ENCODE measurements at places on chromosomes 5 and 9. TPM values are rescaled to one million over a fixed set of nuclear protein-coding genes. Genes with fewer than 3 reads are reported as not detected.

EGFLAM gene
- 9.0 TPM for total RNA-seq

GRCh38 chr5:171981847-171982246 is 24.6 kb downstream of the FBXW11 start:
- H3K4me3 ChIP-seq: no peak overlapping the region
- no peaks in the 10 kb centered on the region for H3K27me3 ChIP-seq
- H3K27ac ChIP-seq: no peak overlapping the region
- DNase-seq: no peak
- H3K4me1 ChIP-seq: peaks cover 3% of the 10 kb centered on the region
- no peaks in the 10 kb centered on the region for H3K36me3 ChIP-seq

GRCh38 chr5:168818558-168818957 is 239.4 kb upstream of the PANK3 start:
- peaks cover 6% of the 10 kb centered on the region for H3K4me1 ChIP-seq
- no peaks in the 10 kb centered on the region for H3K36me3 ChIP-seq
- H3K4me3 ChIP-seq: no peak overlapping the region
- no peaks in the 10 kb centered on the region for H3K27me3 ChIP-seq

PCDHGA2 gene
- 0.08 TPM for total RNA-seq

AQP3 gene
- 101 TPM for total RNA-seq

GRCh38 chr5:119656023-119656422 is 26.7 kb downstream of the FAM170A start:
- no peak overlapping the region for H3K27ac ChIP-seq
- H3K27me3 ChIP-seq: no peaks in the 10 kb centered on the region
- no peak overlapping the region for H3K4me3 ChIP-seq
- H3K4me1 ChIP-seq: no peaks in the 10 kb centered on the region
- no peaks in the 10 kb centered on the region for H3K36me3 ChIP-seq
- no peak for DNase-seq

STXBP1 gene
- total RNA-seq: 10.7 TPM

PCSK5 gene
- 67.5 TPM for total RNA-seq

GRCh38 chr5:91090995-91091394 is 292.1 kb downstream of the ARRDC3 start:
- DNase-seq: no peak
- no peak overlapping the region for H3K27ac ChIP-seq
- H3K4me1 ChIP-seq: no peaks in the 10 kb centered on the region
- no peaks in the 10 kb centered on the region for H3K36me3 ChIP-seq
- no peak overlapping the region for H3K4me3 ChIP-seq

IL4 gene
- not detected for total RNA-seq

GRCh38 chr9:110638381-110638954 is 30.1 kb upstream of the MUSK start:
- DNase-seq: no peak
- H3K27me3 ChIP-seq: no peaks in the 10 kb centered on the region
- no peaks in the 10 kb centered on the region for H3K4me1 ChIP-seq
- H3K4me3 ChIP-seq: no peak overlapping the region
- no peaks in the 10 kb centered on the region for H3K36me3 ChIP-seq

GABRA1 gene
- total RNA-seq: 0.16 TPM

LHX3 gene
- not detected for total RNA-seq

DNA sequence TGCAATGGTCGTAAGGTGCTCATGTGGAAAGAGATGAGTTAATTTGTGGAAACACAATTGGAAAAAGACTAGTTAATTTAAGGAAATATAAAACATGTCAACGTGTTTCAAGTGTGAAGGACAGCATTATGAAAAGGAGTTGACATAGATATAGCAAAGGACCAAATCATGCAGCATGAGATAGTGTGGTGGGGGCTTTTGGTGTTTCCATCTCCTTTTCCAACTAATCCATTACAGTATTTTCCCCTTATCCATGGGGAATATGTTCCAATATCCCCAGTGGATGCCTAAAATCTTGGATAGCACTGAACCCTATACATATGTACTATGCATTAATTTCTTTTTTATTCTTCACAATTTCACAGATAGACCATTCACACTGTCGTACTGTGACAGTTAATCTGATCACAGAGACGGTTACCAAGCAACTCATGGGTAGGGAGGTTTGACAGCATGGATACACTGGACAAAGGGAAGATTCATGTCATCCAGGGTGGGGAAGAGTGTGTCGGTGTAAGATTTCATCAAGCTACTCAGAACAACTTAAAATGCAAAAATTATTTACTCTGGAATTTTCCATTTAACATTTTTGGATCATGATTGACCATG is 238.6 kb downstream of the CDH12 start:
- no peaks in the 10 kb centered on the region for H3K27me3 ChIP-seq
- H3K4me1 ChIP-seq: no peaks in the 10 kb centered on the region
- H3K27ac ChIP-seq: no peak overlapping the region
- H3K4me3 ChIP-seq: no peak overlapping the region
- no peak for DNase-seq

DNA sequence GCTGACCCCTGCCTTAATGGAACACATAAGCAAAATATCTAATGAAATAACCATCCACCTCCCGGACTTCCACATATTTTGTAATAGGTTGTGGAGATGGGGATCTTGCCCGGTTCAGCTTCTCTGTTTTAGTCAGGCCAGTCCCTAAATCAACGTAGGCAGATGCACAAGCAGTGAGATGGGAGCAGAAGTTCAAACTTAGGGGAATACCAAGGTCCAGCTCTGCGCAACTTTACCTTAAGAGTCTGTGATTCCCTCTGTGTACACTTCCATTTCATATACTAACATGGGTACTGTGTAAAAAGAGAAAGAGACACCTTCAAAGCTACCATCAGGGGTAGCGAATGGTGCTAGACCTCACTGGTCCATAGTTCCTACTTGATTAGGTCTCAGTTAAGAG is 110.9 kb downstream of the NTRK2 start:
- H3K27me3 ChIP-seq: no peaks in the 10 kb centered on the region
- no peaks in the 10 kb centered on the region for H3K36me3 ChIP-seq
- no peaks in the 10 kb centered on the region for H3K4me1 ChIP-seq
- no peak overlapping the region for H3K4me3 ChIP-seq
- no peak overlapping the region for H3K27ac ChIP-seq
- DNase-seq: no peak

HK3 gene
- total RNA-seq: not detected

DNA sequence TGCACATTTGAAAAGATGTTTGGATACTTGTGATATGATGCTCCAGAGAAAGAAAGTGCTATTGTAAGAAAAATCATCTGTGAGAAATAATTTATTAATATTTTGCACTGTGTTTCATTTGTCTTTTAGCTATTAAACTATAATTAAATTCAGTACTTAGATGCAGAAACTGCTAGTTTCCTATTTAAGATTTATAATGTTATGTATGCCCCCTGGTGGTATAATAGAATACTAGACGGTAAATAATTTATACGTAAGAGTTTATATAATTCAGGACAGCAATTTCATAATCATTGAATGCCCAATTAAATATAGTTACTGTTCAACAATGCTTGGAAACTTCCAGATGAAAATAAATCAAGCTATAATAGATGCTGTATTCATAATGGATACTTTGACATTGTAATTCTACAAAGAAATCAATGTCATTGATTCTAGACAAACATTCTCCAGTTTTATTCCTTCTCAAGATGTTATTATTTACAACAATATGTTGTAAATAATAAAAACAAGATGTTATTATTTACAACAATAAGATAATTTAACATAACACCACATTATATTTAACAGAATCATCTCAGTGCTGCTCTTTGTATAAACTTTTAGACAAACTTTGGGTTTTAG is 101.0 kb downstream of the TMEM232 start:
- H3K4me1 ChIP-seq: no peaks in the 10 kb centered on the region
- no peak overlapping the region for H3K27ac ChIP-seq
- no peak overlapping the region for H3K4me3 ChIP-seq
- H3K27me3 ChIP-seq: no peaks in the 10 kb centered on the region
- H3K36me3 ChIP-seq: no peaks in the 10 kb centered on the region
- peak; percentile 57 for DNase-seq

DNA sequence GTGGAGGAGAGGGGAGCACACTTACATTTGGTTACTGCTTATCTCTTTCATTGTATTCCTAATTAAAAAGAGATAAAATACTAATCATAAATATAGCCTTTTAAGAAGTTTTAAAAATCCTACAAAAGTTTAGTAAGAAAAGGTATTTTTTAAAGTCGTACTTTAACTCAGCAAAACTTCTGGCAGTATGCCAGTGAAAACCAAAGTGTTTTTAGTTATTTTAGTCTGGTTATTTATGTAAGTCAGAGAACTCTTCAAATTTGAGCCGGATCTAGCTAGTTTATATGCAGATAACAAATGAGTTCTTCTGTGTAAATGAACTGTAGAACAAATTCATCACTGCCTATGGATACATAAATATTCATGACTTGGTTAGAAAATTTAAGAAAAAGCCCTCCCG is 36.5 kb upstream of the ANKDD1B start:
- H3K4me1 ChIP-seq: peaks cover 9% of the 10 kb centered on the region
- DNase-seq: peak; percentile 5
- no peaks in the 10 kb centered on the region for H3K27me3 ChIP-seq

- no peak overlapping the region for H3K4me3 ChIP-seq
- no peak overlapping the region for H3K27ac ChIP-seq
- H3K27me3 ChIP-seq: no peaks in the 10 kb centered on the region
- H3K4me1 ChIP-seq: peaks cover 6% of the 10 kb centered on the region
- no peaks in the 10 kb centered on the region for H3K36me3 ChIP-seq
- DNase-seq: no peak
Observed at GRCh38 chr5:167995844-167996425, 295.5 kb upstream of the WWC1 start.

GPRIN1 gene
- total RNA-seq: 1.4 TPM

PAEP gene
- total RNA-seq: not detected

MLANA gene
- not detected for total RNA-seq

ADAMTS6 gene
- total RNA-seq: 21.0 TPM

DNA sequence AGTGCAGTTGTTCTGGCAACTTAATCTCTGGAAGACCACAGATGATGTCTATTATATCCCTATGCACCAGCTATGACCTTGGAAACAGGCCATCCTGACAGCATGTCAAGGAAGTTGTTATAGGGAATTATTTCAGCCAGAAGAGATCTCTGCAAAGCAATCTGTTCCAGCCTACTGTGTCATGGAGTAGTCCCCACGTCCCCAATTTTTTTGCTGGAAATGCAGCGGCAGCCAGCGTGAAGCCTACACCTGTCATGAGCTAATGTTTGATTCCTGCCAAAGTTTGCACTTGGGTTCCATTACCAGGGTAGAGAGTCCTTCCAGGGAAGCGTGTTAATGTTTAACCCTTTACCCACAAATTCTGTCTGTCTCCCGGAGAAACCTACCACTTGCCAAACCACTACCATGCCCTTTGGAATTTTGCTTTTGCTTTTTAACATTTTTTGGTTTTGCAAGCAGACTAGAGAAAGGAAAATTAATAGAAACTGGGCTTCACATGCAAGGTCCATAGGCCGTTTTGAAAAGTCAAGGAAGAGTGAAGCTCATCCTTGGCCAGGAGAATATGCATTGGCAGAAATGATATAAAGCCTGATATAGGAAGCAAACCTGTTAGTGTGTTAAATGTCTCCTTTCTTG is 174.9 kb upstream of the SPRY4 start:
- H3K27me3 ChIP-seq: no peaks in the 10 kb centered on the region

DNA sequence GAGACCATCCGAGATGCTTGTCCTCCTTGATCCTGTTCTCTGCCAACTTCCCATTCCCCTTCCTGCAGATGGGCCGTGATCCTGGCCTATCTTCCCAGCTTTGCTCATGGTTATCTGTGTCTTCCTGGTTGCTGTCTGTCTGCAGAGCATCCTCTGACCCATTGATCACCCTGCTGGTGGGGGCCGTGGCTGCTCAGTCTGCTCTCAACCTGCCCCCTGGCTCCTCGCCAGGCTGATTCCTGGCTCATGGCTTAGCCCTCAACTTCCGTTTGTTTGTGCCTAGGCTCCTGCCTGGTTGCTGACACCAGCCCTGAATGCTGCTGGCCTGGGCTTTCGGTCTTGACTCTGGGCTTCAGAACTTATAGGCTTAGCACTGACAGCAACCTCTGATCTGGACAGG is 67.1 kb upstream of the SMIM15 start:
- H3K36me3 ChIP-seq: no peaks in the 10 kb centered on the region
- H3K4me3 ChIP-seq: no peak overlapping the region
- H3K27ac ChIP-seq: no peak overlapping the region
- no peaks in the 10 kb centered on the region for H3K4me1 ChIP-seq
- H3K27me3 ChIP-seq: no peaks in the 10 kb centered on the region

TAS2R1 gene
- total RNA-seq: 1.0 TPM

ITGA2 gene
- total RNA-seq: 10.8 TPM

NR2F1-AS1 gene
- 8.2 TPM for total RNA-seq

GRCh38 chr5:180862645-180863044 is 1.6 kb upstream of the ZFP62 start:
- DNase-seq: no peak
- no peak overlapping the region for H3K4me3 ChIP-seq
- no peaks in the 10 kb centered on the region for H3K36me3 ChIP-seq
- H3K27ac ChIP-seq: no peak overlapping the region

DNA sequence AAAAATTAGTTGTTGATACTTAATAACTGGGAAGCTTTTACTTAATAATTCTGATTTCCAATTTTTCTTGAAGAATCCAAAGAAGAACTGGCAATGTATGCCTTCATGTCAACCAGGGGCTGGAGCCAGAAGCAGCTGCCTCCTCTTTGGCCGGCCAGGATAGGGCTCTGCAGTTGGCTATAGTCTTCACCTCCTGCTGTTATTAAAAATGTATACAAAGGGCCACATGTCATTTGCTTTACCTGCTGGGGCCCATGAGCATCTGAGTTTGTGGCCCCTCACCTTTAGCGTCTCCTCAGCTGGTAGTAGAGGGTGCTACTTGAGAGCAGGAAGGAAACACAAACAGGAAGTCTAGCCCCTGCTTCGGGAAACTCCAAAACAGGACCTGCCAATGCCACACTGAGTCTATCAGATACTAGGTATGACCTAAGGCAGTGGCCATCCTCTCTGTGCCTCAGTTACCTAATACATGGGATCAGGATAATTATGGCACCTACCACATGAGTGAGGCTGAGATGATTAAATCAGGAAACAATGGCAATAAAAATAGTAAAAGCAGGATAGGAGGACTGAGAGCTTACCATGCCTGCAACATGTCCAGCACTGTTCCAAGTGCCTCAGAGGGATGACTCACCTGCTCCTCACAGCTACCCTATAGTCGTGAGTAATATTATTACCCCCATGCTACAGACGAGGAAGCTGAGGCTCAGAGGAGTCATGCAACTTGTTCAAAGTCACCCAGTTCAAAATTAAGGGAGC is 21.3 kb downstream of the CCDC69 start:
- no peaks in the 10 kb centered on the region for H3K4me1 ChIP-seq
- DNase-seq: no peak
- no peaks in the 10 kb centered on the region for H3K27me3 ChIP-seq
- H3K4me3 ChIP-seq: no peak overlapping the region
- H3K27ac ChIP-seq: no peak overlapping the region
- H3K36me3 ChIP-seq: no peaks in the 10 kb centered on the region

DNA sequence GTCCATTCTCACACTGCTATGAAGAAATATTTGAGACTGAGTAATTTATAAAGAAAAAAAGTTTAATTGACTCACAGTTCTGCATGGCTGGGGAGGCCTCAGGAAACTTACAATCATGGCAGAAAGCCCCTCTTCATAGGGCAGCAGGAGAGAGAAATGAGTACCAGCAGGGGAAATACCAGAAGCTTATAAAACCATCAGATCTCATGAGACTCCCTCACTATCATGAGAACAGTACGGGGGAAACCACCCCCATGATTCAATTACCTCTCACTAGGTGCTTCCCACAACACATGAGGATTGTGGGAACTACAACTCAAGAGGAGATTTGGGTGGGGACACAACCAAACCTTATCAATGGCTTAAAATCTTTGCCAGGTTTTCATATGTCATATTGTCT is 20.3 kb upstream of the TENT4A start:
- no peak overlapping the region for H3K4me3 ChIP-seq
- no peaks in the 10 kb centered on the region for H3K36me3 ChIP-seq
- no peaks in the 10 kb centered on the region for H3K4me1 ChIP-seq

Measured in hepatocyte (in vitro differentiated cells).